ENCODE measurements at places on chromosomes 13 and 19. TPM values are rescaled to one million over a fixed set of nuclear protein-coding genes. Genes with fewer than 3 reads are reported as not detected.

Gene CYP2A7
- total RNA-seq, result not detected

Gene ZNF555
- 14.8 TPM for total RNA-seq

Gene FAM187B
- not detected for total RNA-seq

Gene VWA8
- 45.9 TPM for total RNA-seq

Gene CCL25
- total RNA-seq, result not detected

Gene KLK2
- total RNA-seq, result not detected

Gene ZNF85
- total RNA-seq, result 26.4 TPM

Gene IL11
- total RNA-seq, result 0.42 TPM

Gene PBX4
- total RNA-seq, result 3.9 TPM

Gene TMEM190
- not detected for total RNA-seq

Gene RXFP2
- not detected for total RNA-seq

Gene UQCR11
- 33.3 TPM for total RNA-seq

Gene NLRP12
- total RNA-seq, result 0.42 TPM

Gene GPR18
- total RNA-seq, result 0.63 TPM

Gene ZBTB32
- not detected for total RNA-seq

Gene CATSPERD
- total RNA-seq, result not detected

Gene LRRC63
- 1.2 TPM for total RNA-seq

Gene MEDAG
- 12.2 TPM for total RNA-seq

Gene RASIP1
- 10.8 TPM for total RNA-seq

Gene ZNF333
- 32.5 TPM for total RNA-seq

Gene SLC8A2
- 1.5 TPM for total RNA-seq

Gene CFAP97D2
- not detected for total RNA-seq

Gene JSRP1
- 1.6 TPM for total RNA-seq

Gene KLK4
- not detected for total RNA-seq

Gene TEX101
- not detected for total RNA-seq

Gene ZNF665
- 11.9 TPM for total RNA-seq

Gene ATP1A3
- 0.37 TPM for total RNA-seq

Measured in urinary bladder (tissue), 4 donors.